Activated T-cell treated with anti-CD3 and anti-CD28 coated beads for 4 hours (primary cell): ENCODE measurements at places on chromosomes 13 and 19.

DNA sequence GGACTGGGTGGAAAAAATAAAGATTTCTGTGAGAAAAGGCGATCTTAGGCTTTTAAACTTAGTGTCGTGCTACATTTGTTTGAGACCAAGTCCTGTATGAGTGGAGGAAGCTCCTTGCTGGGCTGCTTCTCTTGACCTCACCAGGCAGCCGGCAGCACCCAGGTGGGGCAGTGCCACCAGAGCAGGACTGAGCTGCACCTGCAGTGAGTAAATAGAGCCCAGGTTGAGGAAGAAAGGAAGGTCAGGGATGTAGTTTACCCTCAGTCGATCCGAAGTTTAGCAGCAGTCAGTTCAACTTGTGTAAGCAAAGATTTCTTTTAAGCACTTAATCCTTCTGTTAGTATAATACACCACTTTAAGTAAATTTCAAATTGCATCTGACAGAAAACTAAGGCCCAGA, 13.6 kb downstream of the HNRNPM start:
- no peak for DNase-seq

GRCh38 chr13:67821606-67822005, 591.5 kb upstream of the PCDH9 start:
- DNase-seq: no peak

DNA sequence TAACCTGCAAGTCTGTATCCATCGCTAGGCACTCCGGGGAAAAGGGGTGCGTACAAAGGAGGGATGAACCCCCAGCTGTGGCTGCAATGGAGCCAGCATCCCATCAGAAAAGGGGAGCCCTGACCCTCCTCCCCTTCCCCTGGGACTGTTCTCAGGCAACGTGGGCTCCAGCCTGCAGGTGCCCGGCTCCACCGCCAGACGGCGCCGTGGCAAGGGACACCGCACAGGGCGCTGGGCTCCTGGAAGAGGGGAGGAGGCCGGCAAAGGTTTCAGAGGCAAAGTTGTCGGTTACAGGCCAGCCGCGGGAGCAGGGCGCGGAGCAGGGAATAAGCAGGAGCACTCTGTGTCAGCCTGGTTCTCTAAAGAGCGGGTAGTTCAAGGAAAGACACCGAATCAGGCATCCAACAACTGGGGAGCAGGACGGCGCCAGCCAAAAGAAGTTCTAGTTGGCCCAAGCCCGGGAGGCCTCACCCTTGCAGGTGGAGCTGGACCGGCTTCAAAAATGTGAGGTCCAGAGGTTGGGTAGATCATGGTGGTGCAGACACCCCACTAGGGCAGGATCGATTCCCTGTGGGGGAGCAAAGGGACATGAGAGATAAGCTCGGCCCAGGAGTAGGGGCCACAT, 53.0 kb upstream of the ATP12A start:
- no peak for DNase-seq

DNA sequence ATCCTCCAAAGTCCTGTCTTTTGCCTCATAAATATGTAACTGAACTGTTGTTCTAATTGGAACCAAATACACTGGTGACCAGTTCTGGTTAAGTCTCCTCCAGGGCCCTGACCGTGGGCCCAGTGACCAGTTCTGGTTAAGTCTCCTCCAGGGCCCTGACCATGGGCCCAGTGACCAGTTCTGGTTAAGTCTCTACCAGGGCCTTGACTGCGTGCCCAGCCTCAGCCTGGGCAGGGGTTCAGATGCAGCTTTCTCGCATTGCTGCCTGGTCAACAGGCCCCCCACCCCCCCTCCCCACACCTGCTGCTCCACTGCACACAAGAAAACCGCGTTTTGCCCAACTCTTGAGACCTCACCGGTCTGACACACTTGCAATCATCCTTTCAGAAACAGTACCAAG, 3.8 kb upstream of the GRTP1 start:
- DNase-seq: no peak

- no peak for DNase-seq
Observed at GRCh38 chr19:5628461-5628860, 5.6 kb downstream of the SAFB start.

GRCh38 chr13:22828081-22828480, 352.7 kb upstream of the SGCG start:
- DNase-seq: no peak

GRCh38 chr19:31340042-31341025, 8.9 kb downstream of the TSHZ3 start:
- DNase-seq: no peak

GRCh38 chr19:43636121-43636683, 3.4 kb downstream of the CADM4 start:
- DNase-seq: no peak

GRCh38 chr13:110387451-110388107, 80.5 kb downstream of the COL4A2 start:
- DNase-seq: no peak

- no peak for DNase-seq
Observed at GRCh38 chr19:23771761-23772674, 13.3 kb upstream of the ZNF681 start.

GRCh38 chr13:57624565-57625435, 6.7 kb upstream of the PCDH17 start:
- no peak for DNase-seq

DNA sequence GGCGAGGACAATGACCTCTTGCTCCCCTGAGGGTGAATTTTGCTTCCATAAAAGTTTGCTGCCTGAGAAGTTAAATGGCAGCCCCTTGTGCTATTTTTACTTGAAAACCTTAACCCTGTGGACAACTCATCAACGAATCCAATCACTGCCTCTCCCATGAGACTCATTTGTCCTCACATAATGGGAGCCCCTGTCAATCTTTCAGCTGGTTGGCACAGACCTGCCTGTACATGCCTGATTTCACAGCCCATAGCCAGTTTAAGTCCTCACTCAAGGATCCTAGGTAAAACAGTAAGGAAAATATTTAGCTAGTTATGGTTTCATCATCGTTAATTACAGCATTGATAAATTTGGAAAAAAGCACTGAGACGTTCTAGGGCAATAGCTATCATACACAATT, 207.4 kb downstream of the NHLRC3 start:
- DNase-seq: no peak

- DNase-seq: no peak
Observed at GRCh38 chr19:17378271-17378670, 1.1 kb upstream of the PLVAP start.

DNA sequence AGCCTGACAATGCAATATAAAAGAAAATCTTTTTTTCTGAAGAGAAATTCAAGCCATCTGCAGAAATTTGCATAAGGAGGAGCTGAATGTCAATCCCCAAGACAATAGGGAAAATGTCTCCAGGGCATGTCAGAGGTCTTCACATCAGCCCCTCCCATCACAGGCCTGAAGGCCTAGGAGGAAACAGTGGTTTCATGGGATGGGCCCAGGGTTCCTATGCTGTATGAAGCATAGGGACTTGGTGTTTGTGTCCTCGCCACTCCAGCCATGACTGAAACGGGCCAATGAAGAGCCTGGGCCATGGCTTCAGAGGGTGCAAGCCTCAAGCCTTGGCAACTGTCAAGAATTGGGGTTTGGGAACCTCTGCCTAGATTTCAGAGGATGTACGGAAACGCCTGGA, 883.5 kb downstream of the UQCRFS1 start:
- DNase-seq: no peak

DNA sequence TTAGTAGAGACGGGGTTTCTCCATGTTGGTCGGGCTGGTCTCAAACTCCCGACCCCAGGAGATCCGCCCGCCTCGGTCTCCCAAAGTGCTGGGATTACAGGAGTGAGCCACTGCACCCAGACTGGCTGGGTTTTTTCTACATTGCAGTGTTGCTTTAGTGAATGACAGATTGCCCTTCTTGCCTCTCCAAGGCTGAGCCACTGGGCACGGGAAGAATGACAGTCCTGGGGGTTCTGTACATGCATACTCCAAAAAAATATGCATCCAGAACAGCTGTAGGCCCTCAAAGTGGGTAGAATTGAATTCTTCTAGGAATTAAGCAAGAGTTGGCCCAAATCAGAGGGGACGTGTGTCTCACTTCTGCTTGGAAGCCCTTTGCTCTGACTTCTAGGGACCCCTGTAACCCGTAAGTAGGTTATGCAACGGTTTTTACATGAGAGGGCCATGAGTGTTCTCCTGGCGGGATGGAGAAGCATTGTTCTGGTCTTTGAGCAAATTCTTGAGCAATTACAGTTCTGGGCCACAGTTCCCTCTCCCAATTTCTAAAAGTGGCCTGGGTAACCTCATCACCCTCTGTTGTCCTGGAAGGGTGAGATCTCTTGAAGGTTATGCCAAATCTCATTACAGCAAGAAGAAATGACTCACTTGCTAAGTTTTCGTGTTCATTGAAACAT, 3.6 kb downstream of the ACTN4 start:
- DNase-seq: no peak

DNA sequence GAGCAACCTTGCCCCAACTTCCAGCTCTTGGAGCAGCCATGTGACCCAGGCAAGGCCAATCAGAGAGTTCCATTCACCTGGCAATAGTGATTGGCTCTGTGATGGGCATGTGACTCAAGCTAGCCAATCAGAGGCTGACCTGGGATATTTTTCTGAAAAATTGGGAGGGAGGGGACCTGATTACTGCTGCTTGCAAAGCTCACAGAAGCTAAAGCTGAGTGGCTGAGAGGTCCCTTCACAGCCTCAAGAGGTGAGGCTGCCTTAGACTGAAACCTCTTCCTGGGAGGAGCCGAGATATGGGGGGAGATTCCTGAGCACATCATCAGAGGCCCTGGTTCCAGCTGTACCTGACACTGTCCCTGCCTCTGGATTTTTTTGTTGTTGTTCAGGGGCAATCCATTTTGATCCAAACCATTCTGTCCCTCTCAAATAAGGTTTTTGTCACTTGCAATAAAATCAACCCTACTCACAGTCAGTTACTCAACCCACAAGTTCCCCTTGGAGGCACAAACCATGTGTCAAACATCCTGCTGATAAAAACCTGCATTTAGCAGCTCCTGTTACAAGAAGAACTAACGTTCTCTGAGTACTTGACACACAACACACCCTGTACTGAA, 4.8 kb downstream of the CIB3 start:
- no peak for DNase-seq

DNA sequence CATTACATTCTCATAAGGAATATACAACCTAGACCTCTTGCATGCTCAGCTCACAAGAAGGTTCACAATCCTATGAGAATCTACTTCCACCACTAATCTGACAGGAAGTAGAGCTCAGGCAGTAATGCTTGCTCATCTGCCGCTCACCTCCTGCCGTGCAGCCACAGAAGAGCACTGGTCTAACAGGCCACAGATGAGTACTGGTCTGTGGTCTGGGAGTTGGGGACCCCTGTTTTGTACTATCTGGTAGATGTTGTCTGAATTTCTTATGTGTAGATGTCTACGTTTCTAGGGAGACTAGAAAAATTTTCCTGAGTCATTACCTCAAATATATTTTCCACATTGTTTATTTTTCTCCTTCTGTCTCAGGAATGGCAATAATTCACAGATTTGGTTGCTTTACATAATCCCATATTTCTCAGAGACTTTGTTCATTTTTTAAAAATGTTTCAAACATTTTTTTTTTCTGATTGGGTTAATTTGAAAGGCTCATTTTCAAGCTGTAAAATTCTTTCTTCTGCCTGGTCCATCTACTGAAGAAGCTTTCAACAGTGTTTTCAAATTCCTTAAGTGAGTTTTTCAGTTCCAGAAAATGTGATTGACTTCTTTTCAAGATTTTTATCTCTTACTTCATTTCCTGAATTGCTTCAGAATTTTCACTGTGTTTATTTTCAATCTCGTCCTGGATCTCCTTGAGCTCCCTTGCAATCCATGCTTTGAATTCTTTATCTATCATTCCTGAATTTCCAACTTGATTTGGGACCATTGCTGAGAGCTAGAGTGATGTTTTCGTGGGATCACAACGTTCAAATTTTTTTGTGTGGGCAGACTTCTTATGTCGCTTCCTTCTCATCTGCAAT, 1322.2 kb downstream of the PCDH9 start:
- DNase-seq: no peak

GRCh38 chr13:78183732-78184131, 265.1 kb upstream of the EDNRB start:
- DNase-seq: no peak

DNA sequence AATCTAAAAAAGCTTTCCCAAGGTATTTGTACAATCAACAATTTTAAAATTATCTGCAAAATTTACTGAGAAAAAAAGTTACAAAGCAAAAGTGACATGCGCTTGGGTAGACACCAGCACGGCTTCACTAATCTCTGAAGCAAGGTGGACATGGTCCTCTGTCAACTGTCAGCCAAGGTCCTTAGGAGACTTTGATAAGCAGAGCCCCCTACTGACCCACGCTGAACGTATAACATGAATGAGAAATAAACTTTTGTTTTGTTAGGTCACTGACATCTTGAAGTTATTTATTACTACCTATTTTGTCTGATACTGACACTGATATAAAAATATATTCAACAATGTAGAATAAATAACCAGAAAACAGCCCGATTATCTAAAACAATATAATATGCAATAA, 100.7 kb upstream of the OBI1 start:
- DNase-seq: no peak

DNA sequence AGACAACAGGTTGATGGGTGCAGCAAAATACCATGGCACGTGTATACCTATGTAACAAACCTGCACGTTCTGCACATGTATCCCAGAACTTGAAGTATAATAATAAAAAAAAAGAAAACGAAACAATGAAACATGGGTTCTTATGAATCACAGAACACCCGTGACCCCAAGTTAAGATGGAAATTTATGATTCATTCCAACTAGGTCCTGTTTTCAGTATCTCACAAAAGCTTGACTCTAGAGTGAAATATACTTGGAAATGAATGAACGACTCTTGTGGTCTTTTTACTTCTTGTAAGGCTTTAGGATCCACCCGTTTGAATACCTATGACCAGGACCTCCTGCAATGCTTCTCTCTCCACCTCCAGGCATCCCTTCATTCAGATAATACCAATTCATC, 3.5 kb upstream of the LILRB4 start:
- no peak for DNase-seq

DNA sequence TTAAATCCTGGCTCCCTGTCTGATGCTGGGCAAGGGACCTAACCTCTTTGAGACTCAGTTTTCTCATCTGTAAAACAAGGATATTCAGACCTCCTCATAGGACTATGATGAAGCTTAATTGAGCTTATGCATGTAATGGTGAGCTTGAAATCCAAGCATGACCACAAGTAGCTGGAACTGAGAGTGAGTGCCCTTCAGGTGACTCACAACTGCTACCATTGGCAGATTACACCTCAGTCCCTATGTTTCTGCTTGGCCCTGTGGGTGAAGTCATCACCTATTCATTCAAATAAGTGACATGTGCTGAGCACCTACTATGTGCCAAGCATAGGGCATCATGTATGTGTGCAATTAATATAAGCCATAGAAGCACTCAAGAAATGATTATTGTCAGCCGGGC, 25.7 kb downstream of the NOVA2 start:
- no peak for DNase-seq

- DNase-seq: no peak
Observed at GRCh38 chr19:17327654-17328516, 6.8 kb downstream of the ANO8 start.

- DNase-seq: peak; percentile 84
Observed at GRCh38 chr19:17996826-17997316, 11.1 kb upstream of the ARRDC2 start.

GRCh38 chr13:51502153-51502651, 49.4 kb upstream of the INTS6 start:
- no peak for DNase-seq
